Mammary epithelial cell (primary cell): ENCODE measurements at places on chromosomes 16 and 17. TPM values are rescaled to one million over a fixed set of nuclear protein-coding genes. Genes with fewer than 3 reads are reported as not detected.

The KRT14 gene
- polyA plus RNA-seq = 26,464 TPM

The CD7 gene
- polyA plus RNA-seq = not detected

The RAP1GAP2 gene
- polyA plus RNA-seq = 25.0 TPM

The WNT9B gene
- not detected for polyA plus RNA-seq

The CCDC200 gene
- not detected for polyA plus RNA-seq

The FOXC2 gene
- 1.3 TPM for polyA plus RNA-seq

The IL34 gene
- polyA plus RNA-seq = 0.84 TPM

The SLC16A13 gene
- polyA plus RNA-seq = 10.1 TPM

The KRT31 gene
- not detected for polyA plus RNA-seq

The GP2 gene
- polyA plus RNA-seq = not detected

The PMM2 gene
- polyA plus RNA-seq = 34.2 TPM

The GUCY2D gene
- polyA plus RNA-seq = 0.01 TPM

The DPEP2 gene
- not detected for polyA plus RNA-seq

The MEIOB gene
- polyA plus RNA-seq = not detected

The CPHXL2 gene
- polyA plus RNA-seq = not detected

The C16orf74 gene
- 81.5 TPM for polyA plus RNA-seq

The ZP2 gene
- not detected for polyA plus RNA-seq

The EVPLL gene
- polyA plus RNA-seq = not detected

The KCNH6 gene
- not detected for polyA plus RNA-seq

The SEZ6L2 gene
- polyA plus RNA-seq = 3.4 TPM

The TLCD3A gene
- 62.5 TPM for polyA plus RNA-seq

The CA5A gene
- not detected for polyA plus RNA-seq
